Neural progenitor cell (in vitro differentiated cells): ENCODE measurements at places on chromosomes 7 and 10. TPM values are rescaled to one million over a fixed set of nuclear protein-coding genes. Genes with fewer than 3 reads are reported as not detected.

TMEM196 gene
- total RNA-seq = not detected in 2 replicates

CCM2 gene
- 21.8 and 37.5 TPM in 2 replicates for total RNA-seq

FAM25A gene
- not detected in 2 replicates for total RNA-seq

EGFR gene
- 4.6 and 4.7 TPM in 2 replicates for total RNA-seq

OLAH gene
- total RNA-seq = not detected in 2 replicates

TSPAN15 gene
- total RNA-seq = 6.8 and 8.7 TPM in 2 replicates

STAG3 gene
- total RNA-seq = 0.58 and 1.2 TPM in 2 replicates

ITIH5 gene
- 0.84 and 1.1 TPM in 2 replicates for total RNA-seq

DYNC1I1 gene
- total RNA-seq = 0.53 and 0.79 TPM in 2 replicates

HILPDA gene
- total RNA-seq = 53.9 and 70.1 TPM in 2 replicates

PLPP4 gene
- total RNA-seq = 0.90 TPM in 1 of 2 replicates, not detected in the other

ABCC2 gene
- 0.25 and 0.26 TPM in 2 replicates for total RNA-seq

TRPV6 gene
- total RNA-seq = not detected in 2 replicates

GRCh38 chr7:133754708-133755107, 372.4 kb upstream of the LRGUK start:
- no peak overlapping the region for H3K4me3 ChIP-seq
- H3K27me3 ChIP-seq = no peaks in the 10 kb centered on the region
- DNase-seq = no peak
- H3K4me1 ChIP-seq = peaks cover 4% of the 10 kb centered on the region

DNA sequence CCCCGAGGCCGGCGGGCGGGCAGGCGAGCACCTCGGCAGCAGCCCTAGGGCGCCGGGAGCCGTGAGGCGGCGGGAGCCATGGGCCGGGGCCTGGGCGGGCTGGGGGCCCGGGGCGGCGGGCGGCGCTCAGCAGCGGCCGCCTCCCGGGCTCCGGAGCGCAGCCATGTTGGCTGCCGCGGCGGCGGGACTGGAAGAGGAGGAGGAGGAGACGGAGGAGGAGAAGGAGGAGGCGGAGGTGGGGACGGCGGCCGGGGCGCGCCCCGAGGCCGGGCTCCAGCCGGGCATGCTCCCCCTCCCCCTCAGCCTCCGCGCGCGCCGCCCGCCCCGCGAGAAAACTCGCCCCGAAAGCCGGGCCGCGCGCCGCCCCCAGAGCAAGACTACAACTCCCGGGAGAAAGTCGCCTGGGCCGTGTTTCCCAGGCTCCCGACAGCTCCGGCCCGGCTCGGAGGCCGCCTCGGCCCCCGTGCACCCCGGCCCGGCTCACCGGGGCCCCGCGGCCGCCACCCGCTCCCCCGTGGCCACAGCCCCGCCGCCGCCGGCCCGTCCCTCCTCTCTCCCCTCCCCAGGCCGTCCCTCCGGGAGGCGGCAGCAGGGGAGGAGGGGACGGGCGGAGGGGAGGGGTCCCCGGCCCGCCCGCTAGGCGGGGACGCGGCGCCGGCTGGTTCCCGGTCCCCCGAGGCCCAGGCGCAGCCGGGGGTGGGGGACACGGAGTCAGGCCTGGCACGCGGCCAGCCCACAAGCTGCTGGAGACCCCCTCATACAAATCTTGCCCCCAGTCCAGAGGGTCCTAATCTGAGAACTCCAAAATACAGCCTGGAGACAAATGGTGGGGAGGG, at the start of gene DLG5:
DLG5 (minus strand) TSS at position 190 of the 836 bp plus-strand sequence. CDS start 235 bp downstream, outside the sequence.
- no peaks in the 10 kb centered on the region for H3K36me3 ChIP-seq
- peaks cover 23% of the 10 kb centered on the region for H3K4me1 ChIP-seq
- H3K27me3 ChIP-seq = peaks cover 19% of the 10 kb centered on the region
- DNase-seq = peak; percentile 76
- H3K27ac ChIP-seq = no peak within 1 kb of the TSS
- peak within 1 kb of the TSS; percentile 75 for H3K4me3 ChIP-seq

DNA sequence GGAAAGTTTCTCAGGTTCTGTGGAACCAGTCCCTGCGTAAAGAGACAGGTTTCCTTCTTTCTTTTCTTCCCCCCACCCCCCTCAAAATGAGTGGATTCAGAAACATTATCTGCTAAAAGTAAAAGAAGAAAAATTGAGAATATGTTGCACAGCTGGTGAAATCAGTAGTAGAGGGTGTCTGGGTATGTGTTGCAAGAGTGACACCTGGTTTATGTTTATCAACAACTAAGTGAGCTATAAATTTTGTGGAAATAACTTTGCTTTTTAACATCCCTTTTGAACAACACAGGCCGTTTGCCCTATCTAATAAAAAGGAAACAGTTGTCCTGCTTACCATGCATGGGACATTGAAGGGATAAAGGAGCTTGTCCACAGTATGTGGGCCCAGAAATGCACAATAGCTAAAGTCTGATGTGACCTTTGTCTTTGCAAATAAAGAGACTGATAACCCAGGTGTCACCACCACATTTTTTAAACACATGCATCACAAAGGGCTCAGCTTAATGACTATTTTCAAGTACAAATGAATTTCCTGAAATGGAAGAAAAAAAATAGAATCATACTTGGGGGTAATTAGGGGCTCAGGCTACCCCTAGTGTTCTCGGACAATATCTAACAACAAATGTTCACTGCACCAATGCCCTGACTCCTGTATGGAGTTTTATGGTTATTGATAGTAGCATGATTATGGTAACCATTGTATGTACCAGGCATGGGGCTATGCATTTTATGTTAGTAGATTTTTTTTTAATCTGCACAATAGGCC, 221.7 kb upstream of the TCF7L2 start:
- H3K4me1 ChIP-seq = peaks cover 46% of the 10 kb centered on the region
- no peaks in the 10 kb centered on the region for H3K27me3 ChIP-seq
- no peak overlapping the region for H3K27ac ChIP-seq
- H3K36me3 ChIP-seq = no peaks in the 10 kb centered on the region
- H3K4me3 ChIP-seq = no peak overlapping the region

- H3K4me3 ChIP-seq = no peak overlapping the region
- DNase-seq = no peak
- peaks cover 15% of the 10 kb centered on the region for H3K4me1 ChIP-seq
- no peaks in the 10 kb centered on the region for H3K36me3 ChIP-seq
- no peak overlapping the region for H3K27ac ChIP-seq
Observed at GRCh38 chr10:79263939-79264338, 83.3 kb upstream of the PPIF start.

DNA sequence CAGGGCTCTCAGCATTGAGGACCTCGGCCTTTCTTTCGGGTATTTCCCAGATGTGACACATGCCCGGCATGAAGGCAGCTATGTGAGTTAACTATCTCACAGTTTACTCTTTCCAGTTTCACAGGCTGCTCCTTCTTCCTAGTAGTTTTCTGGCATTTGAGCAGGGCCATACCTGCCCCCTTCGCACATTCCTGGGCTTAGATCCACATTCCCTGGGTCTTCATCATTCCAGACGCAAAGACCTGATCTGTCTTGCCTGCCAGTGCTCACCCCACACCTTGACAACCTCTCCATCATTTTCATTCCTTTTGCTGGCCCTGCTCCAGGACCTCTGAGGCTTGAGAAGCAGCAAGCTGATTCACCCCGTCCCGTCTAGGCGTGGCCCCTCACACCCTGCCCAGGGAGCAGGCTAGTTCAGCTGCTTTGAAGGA, 227.5 kb downstream of the WDR11 start:
- no peaks in the 10 kb centered on the region for H3K36me3 ChIP-seq
- H3K27ac ChIP-seq = no peak overlapping the region
- no peaks in the 10 kb centered on the region for H3K27me3 ChIP-seq
- H3K4me3 ChIP-seq = no peak overlapping the region
- peaks cover 13% of the 10 kb centered on the region for H3K4me1 ChIP-seq
- no peak for DNase-seq

GRCh38 chr7:20232848-20233247, 15.7 kb upstream of the MACC1 start:
- no peak overlapping the region for H3K27ac ChIP-seq
- H3K4me3 ChIP-seq = no peak overlapping the region
- no peak for DNase-seq
- no peaks in the 10 kb centered on the region for H3K36me3 ChIP-seq
- peaks cover 7% of the 10 kb centered on the region for H3K4me1 ChIP-seq
- H3K27me3 ChIP-seq = no peaks in the 10 kb centered on the region

DNA sequence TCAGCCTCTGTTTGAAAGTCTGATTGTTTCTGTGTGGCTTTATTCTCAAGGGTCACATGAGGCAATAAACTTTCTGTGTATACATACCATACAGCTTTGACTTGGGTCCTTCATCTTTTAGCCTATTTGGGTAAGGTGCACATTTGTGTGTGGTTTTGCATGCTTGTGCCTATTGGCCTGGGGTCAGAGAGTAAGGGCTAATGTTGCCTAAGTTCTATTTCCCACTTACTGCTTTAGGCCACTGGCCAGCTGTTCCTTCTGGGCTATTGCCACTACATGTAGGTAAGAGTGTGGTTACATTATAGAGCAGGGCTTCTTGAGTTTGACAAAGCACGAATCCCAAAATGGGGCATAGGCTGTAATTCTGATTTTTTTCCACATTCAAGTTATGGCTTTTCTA, 21.8 kb downstream of the BBIP1 start:
- no peak overlapping the region for H3K4me3 ChIP-seq
- no peak for DNase-seq
- no peak overlapping the region for H3K27ac ChIP-seq
- peaks cover 26% of the 10 kb centered on the region for H3K36me3 ChIP-seq
- no peaks in the 10 kb centered on the region for H3K27me3 ChIP-seq

DNA sequence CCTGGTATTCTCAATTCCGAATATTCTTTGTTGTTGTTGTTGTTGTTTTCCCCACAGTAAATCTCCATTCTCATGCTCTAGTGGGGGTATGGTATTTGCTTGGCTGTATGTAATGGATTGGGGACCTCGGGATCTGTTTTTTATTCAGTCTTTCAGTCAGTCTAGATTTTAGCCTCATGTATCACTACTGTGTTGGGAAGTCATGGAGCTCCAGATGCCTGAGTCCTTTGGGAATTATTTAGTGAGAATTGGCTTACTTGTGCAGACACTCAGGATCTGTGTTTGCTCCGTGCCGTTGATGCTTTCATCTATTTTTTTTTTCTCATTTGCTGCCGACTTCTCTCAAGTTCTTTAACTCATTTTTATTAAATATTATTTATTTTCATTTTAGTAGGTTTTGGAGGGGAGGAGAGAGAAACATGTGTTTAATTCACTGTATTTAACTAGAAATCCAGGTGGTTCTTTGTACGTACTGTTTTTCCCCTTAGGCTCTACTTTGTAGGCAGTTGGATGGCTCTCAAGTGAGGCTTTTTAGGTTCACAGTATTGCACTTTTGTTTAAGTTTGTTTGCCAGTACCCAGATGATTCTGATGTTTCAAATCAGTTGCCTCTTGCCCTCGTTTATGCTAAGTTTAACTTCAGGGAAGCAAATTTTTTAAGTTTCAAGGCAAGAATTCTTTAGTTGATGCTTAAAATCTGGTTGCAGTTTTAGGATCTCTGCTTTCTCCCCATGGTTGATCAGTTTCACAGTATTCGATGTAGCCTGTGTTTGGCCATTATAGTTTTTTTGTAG, 36.9 kb downstream of the ZNRF2 start:
- peak overlapping the region; percentile 69 for H3K27ac ChIP-seq
- peak; percentile 15 for DNase-seq
- H3K4me1 ChIP-seq = peaks cover 30% of the 10 kb centered on the region
- H3K36me3 ChIP-seq = peaks cover 8% of the 10 kb centered on the region

DNA sequence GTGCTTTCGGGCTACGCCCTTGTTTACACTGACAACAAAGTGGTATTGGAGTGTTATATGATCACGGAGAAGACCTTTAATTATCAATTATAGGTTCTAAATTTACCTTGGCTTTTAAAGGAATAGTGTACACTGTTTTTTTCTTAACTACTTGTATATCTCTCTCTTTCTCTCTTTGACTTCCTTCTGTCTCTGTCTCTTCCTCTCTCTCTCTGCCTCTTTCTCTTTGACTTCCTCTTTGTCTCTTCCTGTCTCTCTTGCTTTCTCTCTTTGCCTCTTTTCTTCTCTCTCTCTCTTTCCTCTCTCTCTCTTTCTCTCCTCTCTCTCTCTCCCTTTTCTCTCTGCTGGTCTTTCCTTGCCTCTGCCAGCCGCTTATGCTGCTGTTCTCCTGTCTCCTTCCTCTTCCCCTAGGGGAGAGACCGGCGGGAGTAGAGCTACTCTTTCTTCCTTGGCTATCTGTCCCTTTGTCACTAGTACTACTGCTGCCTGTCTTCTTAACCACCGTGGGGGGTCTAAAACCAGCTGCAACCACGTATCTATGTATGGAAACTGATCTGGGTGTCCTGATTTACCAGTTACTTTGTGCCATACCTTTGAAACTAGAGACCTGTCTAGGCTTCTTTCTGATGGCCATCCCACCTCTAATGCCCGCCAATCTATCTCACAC, 36.9 kb upstream of the GSDME start:
- no peaks in the 10 kb centered on the region for H3K27me3 ChIP-seq
- H3K27ac ChIP-seq = no peak overlapping the region
- no peak overlapping the region for H3K4me3 ChIP-seq
- no peak for DNase-seq
- no peaks in the 10 kb centered on the region for H3K36me3 ChIP-seq

- H3K27ac ChIP-seq = no peak overlapping the region
- no peaks in the 10 kb centered on the region for H3K27me3 ChIP-seq
- H3K4me1 ChIP-seq = no peaks in the 10 kb centered on the region
Observed at GRCh38 chr7:71987200-71987767, 424.9 kb downstream of the CALN1 start.

GRCh38 chr10:28677888-28678686, 766 bp downstream of the BAMBI start:
- peak overlapping the region; percentile 76 for H3K4me3 ChIP-seq
- peak; percentile 70 for DNase-seq
- H3K27ac ChIP-seq = no peak overlapping the region
- H3K27me3 ChIP-seq = peaks cover 86% of the 10 kb centered on the region

DNA sequence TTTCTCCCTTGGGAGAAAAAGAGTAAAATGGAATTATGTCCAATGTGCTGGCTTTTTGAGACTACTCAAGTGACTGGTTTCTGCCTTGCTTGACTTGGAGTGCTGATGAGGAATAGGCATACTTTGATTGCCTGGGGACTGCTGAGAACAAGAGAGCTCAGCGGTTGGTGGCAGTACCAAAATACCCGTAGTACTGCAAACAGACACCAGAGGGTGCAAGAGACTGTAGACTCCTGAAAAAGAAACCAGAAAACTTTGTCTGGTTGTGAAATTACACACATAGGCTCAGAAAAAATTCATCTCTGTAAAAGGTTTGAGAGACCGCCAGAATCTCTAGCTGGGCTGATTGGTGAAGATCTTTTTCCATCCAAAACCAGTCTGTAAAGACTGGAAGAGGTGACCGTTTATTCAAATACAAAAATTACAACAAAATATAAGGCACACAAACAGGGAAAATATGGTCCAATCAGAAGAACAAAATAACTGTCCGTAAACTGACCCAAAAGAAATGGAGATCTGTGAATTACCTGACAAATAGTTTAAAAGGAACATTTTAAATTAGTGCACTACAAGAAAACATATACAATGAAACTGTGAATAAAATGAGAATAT, 18.5 kb downstream of the BICC1 start:
- no peak overlapping the region for H3K4me3 ChIP-seq
- no peak overlapping the region for H3K27ac ChIP-seq

GRCh38 chr7:80647436-80647835, 9.0 kb downstream of the CD36 start:
- no peaks in the 10 kb centered on the region for H3K27me3 ChIP-seq
- no peak overlapping the region for H3K27ac ChIP-seq
- no peak for DNase-seq
- no peak overlapping the region for H3K4me3 ChIP-seq
- no peaks in the 10 kb centered on the region for H3K4me1 ChIP-seq

- DNase-seq = no peak
- peak overlapping the region; percentile 71 for H3K4me3 ChIP-seq
- no peak overlapping the region for H3K27ac ChIP-seq
- peaks cover 34% of the 10 kb centered on the region for H3K27me3 ChIP-seq
- peaks cover 9% of the 10 kb centered on the region for H3K4me1 ChIP-seq
Observed at GRCh38 chr10:22712211-22712955, 2.0 kb downstream of the PIP4K2A start.

- H3K4me3 ChIP-seq = no peak overlapping the region
- H3K27me3 ChIP-seq = no peaks in the 10 kb centered on the region
- H3K4me1 ChIP-seq = peaks cover 24% of the 10 kb centered on the region
- H3K27ac ChIP-seq = no peak overlapping the region
Observed at GRCh38 chr10:97889461-97890265, 40.0 kb downstream of the GOLGA7B start.
